Skeletal muscle cell (primary cell): ENCODE measurements at places on chromosomes 3 and 15.

GRCh38 chr3:40137591-40138295 lies 171.8 kb upstream of the EIF1B start:
- DNase-seq: peak; percentile 43

DNA sequence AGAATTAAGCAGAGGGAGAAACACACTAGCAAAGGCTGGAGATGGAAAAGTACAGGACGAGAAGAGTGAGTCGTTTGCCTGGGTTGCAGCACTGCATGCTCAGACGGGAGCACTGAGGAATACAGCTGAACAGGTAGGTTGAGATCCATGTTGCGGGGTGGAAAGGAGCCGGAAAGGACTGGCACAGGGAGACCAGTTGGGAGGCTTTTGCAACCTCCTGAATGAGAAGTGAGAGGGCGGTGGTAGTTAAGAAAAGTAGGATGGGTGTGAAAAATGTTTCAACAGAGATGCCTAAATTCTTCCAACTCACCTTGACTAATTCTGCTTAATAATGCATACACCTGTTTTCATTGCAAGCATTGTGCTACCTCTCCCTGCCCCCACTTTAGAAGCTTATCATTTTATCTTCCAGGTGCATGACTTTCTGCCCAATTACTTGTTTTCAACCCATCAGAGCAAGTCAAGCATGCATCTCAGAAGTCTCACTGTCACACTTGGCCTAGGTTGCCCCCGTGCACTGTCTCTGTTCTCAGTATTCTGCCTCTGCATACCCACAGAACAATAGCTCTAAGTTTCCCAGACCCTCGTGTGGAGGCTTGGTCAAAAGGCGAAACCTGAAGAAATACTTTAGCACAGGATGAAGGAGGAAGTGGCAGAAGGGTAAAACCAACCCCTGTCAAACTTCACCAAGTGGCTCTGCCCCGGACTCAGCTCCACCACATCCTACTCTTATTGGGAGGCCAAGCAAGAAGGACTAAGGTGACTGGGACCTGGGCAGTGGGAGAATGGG lies 199.3 kb upstream of the BCL6 start:
- DNase-seq: no peak

GRCh38 chr3:138774529-138775253 lies 60.0 kb downstream of the PIK3CB start:
- DNase-seq: peak; percentile 98

GRCh38 chr3:14161282-14161681 lies 17.1 kb downstream of the XPC start:
- DNase-seq: no peak

GRCh38 chr3:179079537-179079936 lies 7.9 kb upstream of the ZMAT3 start:
- DNase-seq: no peak

- peak; percentile 19 for DNase-seq
Measured at GRCh38 chr3:184523825-184524615, 37.6 kb upstream of the EPHB3 start.

- no peak for DNase-seq
Measured at GRCh38 chr3:173630849-173631248, 233.3 kb downstream of the NLGN1 start.

- peak; percentile 23 for DNase-seq
Measured at GRCh38 chr15:56817321-56818080, 84.2 kb upstream of the ZNF280D start.

- DNase-seq: no peak
Measured at GRCh38 chr3:188527389-188527788, 373.4 kb downstream of the LPP start.

DNA sequence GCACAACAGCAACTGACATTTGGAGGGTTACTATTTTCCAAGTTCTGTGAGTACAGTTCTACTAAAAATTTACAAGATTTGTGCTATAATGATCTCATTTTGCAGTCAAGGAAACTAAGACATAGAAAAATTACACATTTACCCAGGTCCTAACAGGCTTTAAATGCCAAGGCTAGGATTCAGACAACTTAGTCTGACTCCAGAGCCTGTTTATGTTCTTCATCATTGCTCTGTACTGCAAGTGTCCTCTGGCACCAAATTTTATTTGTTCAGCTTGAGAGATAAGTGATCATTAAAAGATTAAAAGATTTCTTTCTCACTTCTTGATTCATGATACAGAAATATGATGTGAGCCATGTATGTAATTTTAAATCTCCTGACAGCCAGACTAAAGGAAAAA lies 290.8 kb downstream of the UBE2E2 start:
- DNase-seq: no peak

DNA sequence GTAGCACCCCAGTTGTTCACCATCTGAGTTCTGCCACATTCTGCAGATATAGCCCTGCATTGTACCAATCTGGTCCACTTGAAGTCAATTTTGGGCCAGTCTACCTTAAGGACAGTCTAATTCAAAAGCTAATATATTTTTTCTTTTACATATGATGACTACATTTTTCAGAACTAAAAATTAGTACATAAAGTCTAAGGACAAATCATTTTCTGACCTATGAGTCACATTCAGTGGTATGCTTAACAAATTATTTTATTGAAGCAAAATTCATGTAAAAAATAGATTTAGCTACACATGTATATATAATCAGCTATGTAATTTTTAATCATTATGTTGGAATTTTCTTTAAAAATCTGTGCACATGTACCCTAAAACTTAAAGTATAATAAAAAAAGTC lies 52.1 kb upstream of the IL12A start:
- DNase-seq: no peak

GRCh38 chr15:72229076-72229946 lies 1.7 kb downstream of the PKM start:
- peak; percentile 54 for DNase-seq

DNA sequence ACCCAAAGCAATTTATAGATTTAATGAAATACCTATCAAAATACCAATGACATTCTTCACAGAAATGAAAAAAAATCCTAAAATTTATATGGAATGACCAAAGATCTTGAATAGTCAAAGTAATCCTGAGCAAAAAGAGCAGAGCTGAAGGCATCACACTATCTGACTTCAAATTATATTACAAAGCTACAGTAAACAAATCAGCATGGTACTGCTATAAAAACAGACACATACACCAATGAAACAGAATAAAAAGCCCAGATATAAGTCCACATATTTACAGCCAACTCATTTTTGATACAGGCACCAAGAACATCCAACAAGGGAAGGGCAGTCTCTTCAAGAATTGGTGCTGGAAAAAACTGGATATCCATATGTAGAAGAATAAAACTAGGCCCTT lies 54.9 kb upstream of the TMEM158 start:
- DNase-seq: no peak

DNA sequence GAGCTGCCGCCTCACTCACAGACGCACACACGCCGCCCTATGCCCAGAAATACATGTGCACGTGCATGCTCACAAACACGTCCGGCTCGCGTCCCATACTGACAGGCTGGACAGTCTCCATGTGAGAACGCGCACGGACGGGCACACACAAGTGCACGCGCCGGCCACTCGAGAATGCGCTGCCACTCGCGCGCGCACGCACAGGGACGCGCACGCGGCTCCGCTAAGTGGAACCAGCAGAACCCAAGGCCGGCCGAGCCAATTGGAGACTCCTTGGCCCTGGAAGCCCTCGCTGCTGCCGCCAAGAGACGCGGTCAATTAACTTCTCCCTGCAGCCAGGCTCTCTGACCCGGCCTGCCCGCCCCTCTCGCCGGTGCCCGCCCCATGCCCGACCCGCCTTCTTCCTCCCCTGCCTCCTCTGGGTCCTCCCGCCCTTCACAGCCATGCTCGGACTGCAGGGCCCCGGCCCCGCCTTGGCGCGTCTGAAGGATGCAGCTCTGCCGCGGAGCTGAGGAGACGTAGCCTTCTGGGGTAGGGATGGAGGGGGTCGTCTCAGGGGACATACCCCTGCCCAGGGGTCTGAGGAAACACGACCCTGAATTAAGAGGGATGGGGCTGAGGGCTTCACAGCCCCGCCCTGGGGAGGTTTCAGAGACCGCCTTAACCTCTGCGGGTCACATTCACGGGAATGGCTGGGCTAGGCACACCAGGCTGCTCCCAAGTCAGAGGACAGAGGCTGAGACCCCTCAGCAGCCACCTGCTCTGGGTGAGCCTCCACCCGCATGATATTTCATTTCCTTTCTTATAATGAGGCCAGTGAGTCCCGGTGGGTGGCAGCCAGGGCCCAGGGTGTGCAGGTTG lies 15.0 kb downstream of the PTH1R start:
- no peak for DNase-seq

DNA sequence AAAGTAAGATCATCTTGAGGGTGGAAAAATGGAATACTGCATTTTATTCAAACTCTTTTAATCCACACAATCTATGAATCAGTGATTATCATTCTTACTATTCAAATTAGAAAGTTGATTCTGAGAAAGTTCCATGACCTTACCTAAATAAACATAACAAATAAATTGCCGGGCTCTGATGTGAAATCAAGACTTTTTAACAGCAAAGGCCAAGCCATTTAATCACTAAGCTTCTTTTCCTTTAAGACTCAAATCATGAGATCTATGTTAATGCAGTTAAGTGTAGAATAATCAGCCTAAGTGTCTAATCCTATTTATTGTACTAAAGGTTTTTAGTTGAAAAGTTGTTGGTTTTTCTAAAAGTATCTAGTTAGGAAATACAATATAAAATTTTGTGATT lies 857.0 kb downstream of the SI start:
- DNase-seq: no peak

DNA sequence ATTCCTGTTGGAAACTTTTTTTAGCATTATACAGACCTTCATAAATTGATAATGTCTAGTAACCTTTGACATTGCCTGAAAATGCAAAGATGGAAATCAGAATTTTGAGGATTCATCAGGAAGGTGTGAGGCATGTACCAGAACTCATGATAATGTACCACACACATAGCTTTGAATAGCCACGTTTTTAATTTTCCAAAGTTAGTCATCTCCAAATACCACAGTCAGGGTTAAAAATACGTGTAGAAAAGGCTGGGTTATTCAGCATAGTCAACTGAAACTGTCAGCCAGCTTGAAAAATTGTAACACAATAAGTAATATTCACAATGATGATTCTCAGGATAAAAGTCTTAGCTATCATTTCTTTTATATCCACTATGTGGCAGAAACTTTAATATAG lies 102.0 kb upstream of the THRB start:
- DNase-seq: no peak

- no peak for DNase-seq
Measured at GRCh38 chr15:98174286-98174685, 213.8 kb downstream of the ARRDC4 start.

GRCh38 chr3:174749143-174749542 lies 110.0 kb upstream of the NAALADL2 start:
- no peak for DNase-seq

DNA sequence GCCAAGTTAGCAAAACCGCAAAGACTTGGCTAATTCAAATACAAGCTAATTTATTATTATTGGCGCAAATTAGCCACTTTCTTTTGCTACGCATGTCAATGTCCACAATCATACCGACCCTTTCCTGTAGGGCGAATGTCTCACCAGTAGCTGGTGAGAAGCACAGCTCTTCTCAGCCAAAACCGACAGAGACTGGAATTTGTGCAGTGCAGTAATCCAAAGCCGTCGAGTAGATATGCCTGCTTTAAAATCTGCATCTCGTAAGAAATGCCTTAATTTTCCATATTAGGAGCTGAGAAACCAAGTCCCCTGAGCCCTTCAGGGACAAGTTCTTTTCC lies 614 bp upstream of the MINDY2 start:
- peak; percentile 69 for DNase-seq

DNA sequence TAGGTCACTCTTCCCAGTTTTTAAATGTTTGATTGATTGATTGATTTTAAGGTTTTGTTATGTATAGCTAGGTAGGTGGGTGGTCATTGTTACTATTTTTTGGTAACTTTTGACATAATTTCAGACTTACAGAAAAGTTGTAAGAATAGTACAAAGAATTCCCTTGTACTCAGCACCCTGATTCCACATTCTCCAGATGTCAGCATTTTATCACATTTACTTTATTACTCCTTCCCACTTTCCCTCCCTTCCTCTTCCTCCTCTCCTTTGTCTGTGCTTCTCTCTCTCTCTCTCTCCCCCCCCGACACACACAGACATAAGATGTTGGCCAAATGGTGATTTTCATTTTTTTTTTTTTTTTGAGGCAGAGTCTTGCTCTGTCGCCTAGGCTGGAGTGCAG lies 14.8 kb downstream of the IDH3A start:
- no peak for DNase-seq

DNA sequence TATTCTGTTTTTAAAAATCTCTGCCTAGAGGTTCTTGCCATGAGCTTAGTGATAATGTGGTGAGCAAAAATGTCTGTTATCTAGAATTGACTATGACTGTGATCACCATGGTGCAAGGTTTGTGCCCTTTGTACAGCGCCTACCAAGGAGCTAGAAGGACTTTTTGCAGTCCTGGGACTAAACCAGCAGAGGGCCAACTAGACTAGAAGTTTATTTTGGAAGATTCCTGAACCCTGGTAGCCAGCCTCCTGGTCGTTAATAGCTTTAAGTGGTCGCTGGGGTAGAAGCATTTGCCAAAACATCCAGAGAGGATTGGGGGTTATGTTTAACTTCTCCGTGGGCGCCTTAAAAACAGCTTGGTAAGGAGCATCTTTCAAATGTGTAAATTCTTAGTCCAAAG lies 7.8 kb downstream of the SCG5 start:
- DNase-seq: no peak

GRCh38 chr3:9041626-9042025 lies 78.4 kb upstream of the RAD18 start:
- no peak for DNase-seq

DNA sequence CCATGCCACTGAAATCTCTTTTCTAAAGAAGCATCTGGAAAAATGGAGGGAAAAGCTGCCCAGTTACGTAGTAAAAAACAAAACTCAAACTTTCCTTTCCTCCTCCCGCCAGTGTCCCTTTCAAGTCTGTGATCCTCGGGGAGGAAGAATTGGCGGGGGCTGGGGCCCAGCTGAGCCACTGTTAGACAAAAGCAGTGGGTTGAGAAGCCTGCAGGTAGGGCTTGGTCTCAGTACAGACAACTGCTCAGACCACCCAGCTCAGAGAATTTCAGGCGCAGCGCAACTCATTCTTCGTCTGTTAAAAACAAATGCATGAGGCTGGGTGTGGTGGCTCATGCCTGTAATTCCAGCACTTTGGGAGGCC lies 117.1 kb downstream of the MYLK start:
- no peak for DNase-seq

DNA sequence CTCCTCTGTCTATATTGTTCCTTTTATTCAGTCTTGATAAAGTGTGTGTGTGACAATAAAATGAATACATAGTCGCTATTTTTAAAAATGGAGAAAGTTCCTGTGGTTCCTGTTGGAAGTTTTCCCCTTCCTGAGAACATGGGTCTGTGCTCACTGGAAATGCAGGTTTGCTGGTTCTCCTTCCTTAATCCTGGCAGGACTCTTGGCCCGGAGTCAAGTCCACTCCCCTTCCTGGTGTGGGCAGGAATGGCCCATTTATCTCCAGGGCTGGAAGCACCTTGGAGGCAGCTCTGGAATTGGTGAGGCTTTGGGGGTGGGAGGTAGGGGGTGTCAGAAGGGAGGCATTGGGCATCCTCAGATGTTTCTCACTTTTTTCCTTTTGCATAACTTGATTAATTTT lies 30.1 kb downstream of the FOXL2 start:
- DNase-seq: no peak
